Foreskin fibroblast (primary cell): ENCODE measurements at places on chromosomes 2 and 18.

GRCh38 chr2:109724533-109725460 lies 69.3 kb upstream of the RGPD5 start:
- no peak for DNase-seq

DNA sequence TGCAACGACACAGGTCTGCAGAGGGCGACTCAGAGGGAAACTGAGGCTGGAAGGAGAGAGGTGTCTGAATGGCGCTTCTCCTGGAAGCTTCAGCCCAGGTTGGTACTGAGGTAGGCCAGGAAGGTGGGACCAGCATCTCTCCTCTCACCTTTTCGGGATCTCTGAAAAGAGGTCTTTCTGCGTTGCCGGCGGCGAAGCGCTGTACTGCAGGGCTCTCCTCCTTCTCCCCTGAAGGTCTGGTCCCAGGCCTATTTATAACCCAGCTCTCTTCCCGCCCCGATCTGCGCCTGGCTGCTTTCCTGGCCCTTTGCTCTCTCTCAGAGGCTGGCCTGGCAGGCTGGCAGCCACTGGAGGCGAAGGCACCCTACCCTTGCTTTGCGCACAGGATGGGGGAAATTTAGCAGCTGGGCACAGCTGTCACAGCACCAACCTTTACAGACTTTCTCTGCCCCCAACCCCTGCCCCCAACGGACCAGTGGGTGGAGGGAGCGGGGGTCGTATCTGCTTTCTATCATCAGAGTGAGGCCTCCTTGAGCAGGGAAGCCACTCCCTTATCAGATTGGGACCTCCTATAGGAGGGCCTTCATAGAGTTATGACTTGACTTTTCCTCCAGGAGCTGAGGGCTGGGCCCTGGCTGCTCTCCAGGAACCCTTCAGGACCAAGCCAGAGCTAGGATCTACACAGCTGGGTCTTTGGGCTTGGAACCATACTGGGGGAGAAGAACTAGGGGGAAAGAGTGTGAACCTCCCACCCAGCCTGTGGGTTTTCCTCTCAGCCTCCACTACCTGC lies 1.1 kb downstream of the DYSF start:
- no peak for DNase-seq

DNA sequence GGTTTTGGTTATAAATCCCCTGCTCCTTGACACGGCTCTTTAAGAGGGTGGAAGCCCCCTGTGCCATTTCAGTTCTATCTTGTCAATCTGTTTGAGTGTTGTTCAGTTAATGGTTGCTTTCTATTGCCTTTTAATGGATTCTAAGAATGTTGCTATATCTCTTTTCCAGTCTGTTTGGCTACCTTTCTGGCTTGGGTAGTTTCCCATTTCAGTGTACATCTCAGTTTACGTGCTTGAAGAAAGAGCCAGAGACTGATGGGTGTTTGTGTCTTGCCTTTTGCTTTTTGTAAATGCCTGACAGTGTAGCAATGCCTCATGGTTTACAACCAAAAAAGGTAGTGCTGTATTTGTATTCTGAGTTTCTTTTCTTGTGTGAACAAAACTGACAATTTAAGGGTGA lies 45.3 kb downstream of the SPATS2L start:
- DNase-seq, result no peak

- peak; percentile 62 for DNase-seq
Measured at GRCh38 chr2:119218478-119219064, 5.1 kb upstream of the STEAP3 start.

GRCh38 chr2:53498210-53498609 lies 269.4 kb upstream of the CHAC2 start:
- no peak for DNase-seq

- no peak for DNase-seq
Measured at GRCh38 chr18:48227206-48227605, 182.0 kb downstream of the ZBTB7C start.

GRCh38 chr18:3603421-3604234 lies 153.7 kb downstream of the TGIF1 start:
- peak; percentile 92 for DNase-seq

- DNase-seq, result no peak
Measured at GRCh38 chr18:33898427-33898826, 320.4 kb downstream of the ASXL3 start.

- DNase-seq, result no peak
Measured at GRCh38 chr18:74276609-74277008, 15.2 kb downstream of the CYB5A start.

DNA sequence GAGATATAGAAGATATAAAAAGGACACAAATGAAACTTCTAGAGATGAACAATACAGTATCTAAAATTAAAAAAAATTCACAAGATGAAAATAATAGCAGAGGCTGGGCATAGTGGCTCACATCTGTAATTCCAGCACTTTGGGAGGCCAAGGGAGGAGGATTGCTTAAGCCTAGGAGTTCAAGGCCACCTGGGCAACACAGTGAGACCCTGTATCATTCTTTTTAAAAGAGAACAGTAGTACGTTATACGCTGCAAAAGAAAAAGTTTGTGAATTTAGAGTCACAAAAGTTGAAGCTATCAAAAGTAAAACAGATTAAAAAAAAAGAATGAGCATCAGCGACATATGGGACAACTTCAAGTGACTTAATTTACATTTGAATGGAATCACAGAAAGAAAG lies 81.6 kb upstream of the ZFP36L2 start:
- no peak for DNase-seq

DNA sequence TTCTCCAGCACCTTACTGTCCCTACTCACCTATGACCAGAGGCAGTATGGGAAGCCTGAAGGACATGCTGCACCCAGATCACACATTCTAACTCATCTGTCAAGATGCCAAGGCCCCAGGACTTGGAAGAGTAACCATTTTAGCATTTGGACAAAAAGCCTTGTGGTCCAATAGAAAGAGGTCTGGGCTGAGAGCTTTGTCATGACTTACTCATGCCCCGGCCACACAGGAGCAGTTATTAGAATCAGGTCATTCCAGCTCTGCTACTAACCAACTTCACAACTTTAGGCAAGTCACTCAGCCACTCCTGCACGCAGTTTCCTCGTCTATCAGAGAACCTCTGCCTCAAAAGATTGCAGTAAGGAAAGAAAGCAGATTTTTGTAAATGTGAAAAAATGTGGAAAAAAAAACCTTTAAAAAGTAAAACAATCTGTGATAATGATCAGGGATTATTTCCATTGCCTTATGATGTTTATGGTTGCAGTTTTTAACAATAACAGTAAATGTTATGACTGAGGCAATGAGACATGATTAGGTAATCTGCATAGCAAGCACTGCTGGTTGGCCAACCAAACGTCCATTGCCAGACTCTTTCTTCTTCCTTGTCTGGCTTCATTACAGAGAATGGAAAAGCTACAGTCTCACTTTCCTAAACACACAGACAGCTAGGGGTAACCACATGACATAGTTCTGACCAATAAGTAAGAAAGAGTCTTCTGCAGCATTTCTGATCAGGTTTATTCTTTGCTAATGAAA lies 255.4 kb upstream of the CHAC2 start:
- DNase-seq, result no peak

- no peak for DNase-seq
Measured at GRCh38 chr2:129469871-129470270, 509.6 kb upstream of the RAB6C start.

GRCh38 chr2:118539290-118539689 lies 308.2 kb downstream of the EN1 start:
- peak; percentile 42 for DNase-seq

DNA sequence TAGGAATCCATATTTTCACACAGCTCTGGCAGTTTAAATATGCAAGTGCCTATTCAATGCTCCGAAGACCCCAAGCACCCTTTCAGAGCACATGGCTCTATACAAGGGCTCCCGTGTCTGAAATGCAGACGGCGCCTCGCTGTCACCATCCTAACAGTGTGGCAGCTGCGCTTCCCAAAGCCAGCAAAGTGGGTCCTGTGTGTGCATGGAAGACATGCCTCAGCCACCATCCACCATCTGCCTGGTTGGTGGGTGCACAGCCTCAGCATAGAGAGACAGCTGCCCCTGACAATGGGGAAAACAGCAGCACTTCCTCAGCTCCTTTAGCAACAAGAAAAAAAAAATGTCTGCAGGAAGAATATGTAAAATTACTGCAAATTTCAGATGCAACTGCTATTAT lies 218.1 kb downstream of the SP3 start:
- no peak for DNase-seq

DNA sequence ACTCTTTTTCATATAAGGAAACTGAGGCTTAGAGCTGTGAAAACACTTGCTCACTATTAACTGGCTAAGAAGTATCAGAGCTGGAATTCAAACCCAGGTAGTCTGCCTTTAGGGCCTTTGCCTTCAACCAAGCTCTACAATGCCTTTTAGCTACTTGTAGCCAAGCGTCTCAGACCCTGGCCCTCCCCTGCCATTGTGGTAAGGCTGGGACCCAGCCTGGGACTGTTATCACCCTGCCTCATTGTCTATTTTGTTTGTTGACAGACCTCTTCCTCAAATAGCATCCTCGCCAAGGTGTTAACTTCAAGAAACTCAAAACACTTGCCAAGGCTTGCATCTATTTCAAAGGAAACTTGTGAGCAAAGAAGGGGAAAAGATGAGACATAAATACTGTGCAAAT lies 76.7 kb upstream of the CD28 start:
- no peak for DNase-seq

DNA sequence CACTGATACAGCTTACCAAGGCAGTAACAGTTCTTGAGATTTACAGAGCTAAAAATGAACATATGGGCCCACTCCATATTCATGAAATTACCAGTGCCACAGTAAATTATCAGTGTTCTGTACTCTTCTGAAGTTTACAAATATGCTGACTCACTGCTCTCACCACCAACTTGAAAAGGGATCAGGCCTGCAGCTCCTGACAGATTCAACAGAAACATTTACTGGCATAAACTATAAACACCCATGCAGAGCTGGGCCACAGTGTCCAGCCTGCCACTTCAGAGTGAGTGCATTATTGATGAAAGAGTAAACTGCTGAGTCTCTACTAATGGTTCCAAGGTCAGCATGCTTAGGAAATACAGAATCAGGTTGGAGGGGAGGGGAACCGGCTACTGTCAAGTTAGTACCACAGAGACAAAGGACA lies 83.1 kb downstream of the FARSB start:
- DNase-seq, result peak; percentile 63

DNA sequence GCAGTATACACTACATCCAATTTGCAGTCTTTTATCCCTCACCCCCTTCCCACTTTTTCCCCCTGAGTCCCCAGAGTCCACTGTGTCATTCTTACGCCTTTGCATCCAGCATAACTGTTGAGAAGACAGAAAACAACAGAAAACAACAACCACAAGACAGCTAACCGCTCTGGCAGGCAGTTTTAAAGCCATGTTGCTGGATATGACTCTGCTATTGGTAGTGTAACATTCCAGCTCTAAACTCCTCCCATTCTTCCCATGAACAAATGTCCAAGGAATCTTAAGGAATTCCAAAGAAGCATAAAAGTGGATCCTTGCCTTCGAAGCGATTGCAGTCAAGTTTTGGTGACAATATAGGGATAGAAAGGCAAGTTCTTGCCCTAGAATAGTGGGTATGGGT lies 599.1 kb downstream of the NYAP2 start:
- no peak for DNase-seq

DNA sequence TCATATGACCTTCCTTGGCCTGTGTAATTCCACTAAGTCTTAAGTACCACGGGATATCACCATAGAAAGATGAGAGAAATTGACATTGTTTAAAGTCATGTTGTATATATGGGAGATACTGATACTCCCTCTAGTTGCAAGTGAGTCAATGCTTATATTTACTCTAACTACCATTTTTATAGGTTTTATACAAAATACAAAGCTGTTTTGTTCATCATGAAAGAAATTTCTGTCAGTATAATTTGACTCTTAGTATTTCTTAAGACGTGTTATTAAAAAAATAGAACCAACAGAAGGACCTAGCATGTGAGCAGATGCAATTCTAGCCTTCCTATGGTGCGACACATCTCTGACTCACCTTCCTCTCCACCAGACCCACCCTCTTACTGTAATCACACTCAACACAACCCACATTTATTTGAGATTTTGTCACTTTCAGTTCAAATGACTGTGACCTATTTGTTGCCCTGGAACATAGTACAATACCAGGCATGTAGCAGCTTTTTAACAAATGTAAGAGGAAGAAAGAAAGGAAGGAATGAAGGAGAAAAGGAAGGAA lies 453.1 kb downstream of the CMPK2 start:
- peak; percentile 55 for DNase-seq

DNA sequence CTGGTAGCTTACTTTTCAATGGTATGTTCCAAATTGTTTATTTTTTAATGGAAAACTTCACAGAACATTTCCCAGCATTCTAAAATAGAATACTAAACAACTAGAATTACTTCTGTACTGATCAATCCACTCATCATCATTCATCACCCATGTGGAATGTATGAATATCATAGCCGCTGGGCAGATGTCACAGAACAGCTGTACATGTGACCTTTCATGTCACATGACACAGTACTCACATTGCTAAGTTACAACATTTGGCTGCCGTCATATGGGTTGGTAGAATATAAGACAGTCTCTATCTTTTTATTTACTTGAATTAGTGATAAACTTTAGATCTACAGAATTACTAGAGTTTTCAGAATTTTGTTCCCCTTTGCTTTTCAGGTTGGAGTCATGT lies 387.6 kb downstream of the ZEB2 start:
- peak; percentile 94 for DNase-seq

DNA sequence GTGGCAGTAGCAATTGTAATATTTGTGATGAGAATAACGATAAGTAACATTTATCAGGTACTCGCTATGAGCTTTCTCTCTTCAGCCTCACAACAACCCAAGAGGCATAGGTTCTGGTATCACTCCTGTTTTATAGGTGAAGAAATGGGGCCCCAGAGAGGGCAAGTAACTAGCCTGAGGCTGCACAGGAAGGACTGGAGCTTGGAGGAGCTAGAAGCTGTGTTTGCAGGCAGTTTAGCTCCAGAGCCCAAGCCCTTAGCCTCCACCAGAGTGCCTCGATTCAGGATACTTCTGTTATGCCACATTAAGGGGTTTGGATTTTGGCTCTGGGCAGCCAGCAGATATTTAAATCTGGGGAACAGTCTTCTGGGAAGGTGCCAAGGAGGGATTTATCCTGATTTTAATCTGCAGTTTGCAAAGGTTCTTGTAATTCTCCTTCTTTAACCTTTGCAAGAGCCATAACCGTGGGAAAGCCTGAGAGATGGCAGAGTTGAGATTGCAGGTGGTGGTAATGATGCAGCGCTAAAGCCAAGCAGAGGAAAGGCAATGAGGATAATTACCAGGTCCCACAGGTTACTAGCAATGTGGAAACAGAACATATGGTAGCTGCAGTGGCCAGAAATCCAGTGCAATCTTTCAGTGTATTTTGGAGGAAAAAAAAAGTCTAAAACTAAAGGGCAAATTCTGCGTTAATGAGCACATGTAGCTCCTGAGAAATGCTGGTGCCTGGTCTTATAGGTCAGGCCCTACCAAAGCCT lies 9.1 kb downstream of the MOCOS start:
- no peak for DNase-seq

DNA sequence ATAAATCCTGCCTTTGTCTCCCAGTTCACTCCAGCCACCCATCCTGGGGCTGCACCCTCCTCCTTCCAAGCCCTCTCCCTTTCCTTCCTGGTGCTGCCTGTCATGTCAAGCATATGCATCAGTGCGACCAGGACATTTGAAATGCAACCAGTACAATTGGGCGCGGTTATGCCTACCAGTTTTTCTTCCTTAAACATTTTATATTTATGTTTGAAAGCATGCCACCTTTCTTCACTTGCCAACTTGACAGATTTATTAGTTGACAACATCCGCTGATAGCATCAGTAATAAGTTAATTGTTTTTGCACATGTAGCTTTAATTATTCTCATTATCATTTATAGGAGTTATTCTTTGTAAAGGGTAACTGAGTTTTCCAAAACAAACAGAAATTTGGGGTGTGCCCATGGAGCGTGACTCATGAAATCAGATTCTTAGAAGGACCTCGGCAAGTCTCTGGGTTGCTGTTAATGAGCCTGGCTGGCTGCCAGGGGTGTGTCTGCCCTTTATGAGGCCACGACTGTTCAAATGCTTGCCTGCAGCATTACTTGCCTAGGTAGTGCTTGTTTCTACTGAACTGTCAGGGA lies 32.8 kb upstream of the IL1B start:
- peak; percentile 75 for DNase-seq
